Stimulated activated CD8-positive, alpha-beta memory T cell treated with anti-CD3 and anti-CD28 coated beads, Interleukin-15, amount 100 ng/mL, for 24 hours (primary cell): ENCODE measurements at places on chromosomes 2 and 18.

DNA sequence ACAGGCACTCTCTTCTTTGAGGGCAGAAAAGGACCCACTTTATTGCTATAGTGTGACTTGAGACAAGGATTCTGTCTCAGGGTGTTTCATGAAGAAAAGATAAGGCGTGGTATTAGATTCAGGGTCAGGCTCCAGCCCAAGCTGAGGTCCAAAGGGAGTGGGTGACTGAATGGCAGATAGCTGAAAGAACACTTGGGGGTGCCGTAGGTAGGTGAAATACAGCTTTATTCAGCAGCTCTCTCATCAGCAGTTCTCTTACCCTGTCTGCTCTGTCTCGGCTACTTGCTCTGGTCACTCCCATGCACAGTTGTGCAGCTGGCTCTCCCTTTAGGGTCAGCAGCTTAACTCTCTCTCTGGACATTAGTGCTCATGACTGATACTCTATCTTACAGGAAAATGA lies 379.9 kb downstream of the LPIN1 start:
- no peak for DNase-seq

DNA sequence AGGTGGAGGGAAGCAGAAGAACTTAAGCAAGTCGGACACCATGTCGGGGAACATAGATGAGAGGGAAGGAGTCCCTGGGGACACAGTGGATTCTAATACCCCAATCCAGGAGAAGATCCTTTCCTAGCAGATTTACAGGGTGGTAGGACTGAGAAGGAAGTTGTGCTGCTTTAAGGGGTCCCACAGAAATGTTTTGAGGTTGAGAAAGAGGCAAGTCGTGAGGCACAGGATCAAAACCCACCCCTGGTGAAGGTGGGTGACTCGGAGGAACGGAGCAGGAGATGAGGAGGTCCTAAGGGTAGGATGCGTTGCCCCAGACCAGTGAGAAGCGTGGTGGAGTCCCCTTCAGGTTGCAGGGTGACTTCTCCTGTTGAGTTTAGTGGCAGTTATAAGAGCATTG lies 32.7 kb downstream of the DCDC2C start:
- no peak for DNase-seq

GRCh38 chr18:76530846-76531245 lies 35.8 kb upstream of the ZNF516 start:
- DNase-seq, result no peak

GRCh38 chr18:74989134-74989533 lies 219.8 kb downstream of the PTGR3 start:
- DNase-seq, result no peak

- DNase-seq, result no peak
Measured at GRCh38 chr18:12362473-12363174, 14.4 kb downstream of the AFG3L2 start.

DNA sequence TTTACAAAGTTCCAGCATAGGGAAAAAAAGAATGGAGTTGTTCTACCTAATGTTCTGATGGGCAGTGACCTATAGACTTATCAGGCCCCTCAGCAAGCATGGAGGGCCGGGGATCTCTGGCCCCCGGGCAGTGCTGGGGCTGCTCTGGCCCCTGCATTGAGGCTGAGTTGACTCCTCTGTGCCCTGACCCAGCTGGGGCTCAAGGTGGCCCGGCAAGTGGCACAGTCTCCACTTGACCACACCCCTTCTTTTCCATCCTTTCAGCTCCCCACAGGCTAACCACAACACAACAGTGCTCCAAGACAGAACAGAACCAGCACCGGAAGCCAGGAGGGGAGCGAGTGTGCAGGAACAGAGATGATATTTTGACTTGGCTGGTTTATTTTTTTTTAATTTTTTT lies 19.9 kb downstream of the TOGARAM2 start:
- DNase-seq, result no peak

DNA sequence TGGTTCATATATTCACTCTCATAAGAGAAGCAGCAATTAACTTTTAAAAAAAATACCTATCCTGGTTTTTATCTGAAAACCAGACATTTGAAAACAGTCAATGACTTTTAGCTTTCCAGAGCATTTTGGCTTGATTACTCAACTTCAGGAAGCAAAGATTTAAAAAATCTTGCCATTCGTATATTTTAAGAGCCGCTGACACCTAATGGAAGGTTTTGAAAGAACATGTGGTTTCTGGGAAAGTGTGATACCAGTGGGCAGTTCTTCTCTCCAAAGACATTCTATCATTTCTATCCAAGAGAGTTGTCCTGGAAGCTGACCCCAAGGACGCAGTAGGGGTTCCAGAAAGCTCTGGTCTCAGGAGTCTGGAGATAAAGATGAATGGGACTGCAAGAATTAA lies 234.7 kb downstream of the TTC32 start:
- DNase-seq, result no peak

- DNase-seq, result no peak
Measured at GRCh38 chr2:31200972-31201371, 16.3 kb downstream of the CAPN14 start.

DNA sequence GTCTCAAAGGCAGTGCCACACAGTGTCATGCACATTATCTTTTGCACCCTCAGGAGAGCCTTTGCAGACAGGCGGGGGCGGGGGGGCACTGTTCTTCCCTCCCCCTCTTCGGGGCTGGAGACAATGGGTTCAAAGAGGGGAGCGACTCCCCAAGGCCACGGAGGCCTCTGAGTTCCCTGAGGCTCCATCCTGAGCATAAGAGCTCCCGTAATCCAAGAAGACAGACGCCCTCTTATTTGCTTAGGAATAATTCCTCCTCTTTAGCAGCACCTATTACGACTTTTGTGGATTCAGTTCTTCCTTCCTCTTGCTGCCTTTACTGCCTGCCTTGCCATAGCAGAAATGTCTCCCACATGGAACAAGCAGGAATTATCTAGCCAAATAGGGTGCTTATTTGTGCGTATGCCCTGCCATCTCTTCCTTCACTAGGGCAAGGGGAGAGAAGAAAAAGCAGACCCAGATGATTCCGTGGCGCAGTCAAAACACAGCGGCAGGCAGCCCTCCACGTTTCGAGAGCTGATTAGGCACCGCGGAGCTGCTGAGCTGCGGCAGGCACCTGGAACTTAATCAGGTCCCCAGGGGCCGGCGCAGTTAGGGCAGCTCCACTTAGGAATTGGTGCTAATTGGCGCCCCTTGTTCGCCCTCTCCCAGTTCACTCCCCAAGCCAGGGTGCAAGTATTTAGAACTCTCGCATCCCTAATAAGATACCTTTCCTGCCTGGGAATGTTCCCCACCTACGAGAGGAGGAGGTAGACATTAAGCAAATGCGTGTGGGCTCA lies 233.4 kb upstream of the MYT1L start:
- no peak for DNase-seq

GRCh38 chr2:33344230-33344629 lies 132.2 kb upstream of the RASGRP3 start:
- DNase-seq, result no peak

DNA sequence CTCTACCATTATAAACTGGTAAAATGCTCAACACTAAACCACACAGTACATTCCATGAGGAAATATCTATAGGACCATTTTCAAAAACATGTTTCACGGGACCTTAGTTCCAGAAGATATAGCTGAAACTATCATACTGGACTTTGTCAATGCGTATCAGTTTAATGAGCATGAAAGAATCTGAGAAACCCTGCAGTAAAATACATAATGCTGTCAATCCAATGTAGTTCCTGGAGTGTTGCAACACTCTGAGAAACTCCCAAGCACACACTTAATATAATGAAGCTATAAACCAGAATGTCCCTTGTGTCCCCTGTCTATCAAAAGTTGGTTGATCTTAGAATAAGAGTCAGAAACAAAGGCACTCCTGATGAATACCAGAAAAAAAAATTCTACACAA lies 16.2 kb downstream of the IWS1 start:
- DNase-seq, result no peak

GRCh38 chr2:168272225-168272624 lies 24.8 kb upstream of the STK39 start:
- DNase-seq, result no peak

GRCh38 chr2:147739508-147739907 lies 105.3 kb upstream of the ACVR2A start:
- no peak for DNase-seq

DNA sequence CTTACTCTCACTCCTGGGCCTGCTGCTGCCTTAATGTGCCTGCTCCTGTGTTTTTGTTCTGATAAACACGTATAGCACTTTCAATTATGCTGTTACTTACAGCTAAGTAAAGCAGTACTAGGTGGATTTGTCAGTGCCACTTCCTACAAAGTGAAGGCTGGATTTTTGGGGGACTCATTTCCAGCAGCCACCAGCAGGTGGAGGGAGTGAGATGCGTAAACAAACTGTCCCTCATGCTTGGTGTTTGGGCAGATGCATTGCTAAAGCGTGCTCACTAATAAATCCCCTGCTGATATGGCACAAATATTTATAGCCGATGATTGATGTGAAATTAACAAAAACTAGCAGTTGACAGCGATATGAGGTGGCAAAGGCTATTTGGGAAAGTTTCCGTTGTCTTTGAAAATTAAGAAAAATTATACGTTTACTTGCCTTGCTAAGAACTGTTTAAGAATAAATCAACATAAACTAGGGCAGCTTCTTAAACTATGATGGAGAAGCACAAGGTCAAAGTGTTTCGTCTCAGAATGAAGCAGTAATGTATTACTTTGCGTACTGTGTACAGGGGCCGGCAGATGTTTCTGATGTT lies 101.7 kb downstream of the AGAP1 start:
- DNase-seq, result no peak

GRCh38 chr18:10424585-10425307 lies 29.7 kb upstream of the APCDD1 start:
- no peak for DNase-seq

DNA sequence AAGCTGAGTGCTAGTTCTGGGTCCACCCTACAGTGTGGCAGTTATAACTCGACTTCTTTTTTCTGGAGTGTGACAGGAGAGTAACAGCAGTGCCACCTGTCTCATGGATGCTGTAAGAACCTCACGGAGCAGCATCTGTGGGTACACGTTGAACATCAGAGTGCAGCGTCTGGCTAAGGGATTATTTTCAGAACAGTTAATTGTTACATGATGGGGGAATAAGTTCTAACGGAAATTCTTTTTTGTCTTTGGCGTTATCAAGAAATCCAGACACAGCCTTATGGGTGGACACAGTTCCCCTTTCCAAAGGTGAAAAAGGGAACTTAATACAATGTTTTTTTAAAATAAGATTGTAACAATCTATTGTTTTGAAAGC lies 28.3 kb upstream of the TOGARAM2 start:
- no peak for DNase-seq

DNA sequence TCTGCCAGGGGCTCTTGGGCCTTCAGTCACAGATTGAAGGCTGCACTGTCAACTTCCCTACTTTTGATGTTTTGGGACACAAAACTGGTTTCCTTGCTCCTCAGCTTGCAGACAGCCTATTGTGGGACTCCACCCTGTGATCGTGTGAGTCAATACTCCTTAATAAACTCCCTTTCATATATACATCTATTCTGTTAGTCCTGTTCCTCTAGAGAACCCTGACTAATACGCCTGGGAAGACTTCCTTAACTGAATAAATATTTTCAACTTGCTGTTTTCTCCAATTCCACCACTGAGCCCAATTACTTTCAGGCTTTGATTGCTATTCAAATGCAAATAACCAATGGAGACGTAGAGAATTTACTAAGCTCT lies 61.4 kb upstream of the CCDC195 start:
- no peak for DNase-seq

- DNase-seq, result no peak
Measured at GRCh38 chr2:128973566-128973965, 654.9 kb upstream of the HS6ST1 start.

DNA sequence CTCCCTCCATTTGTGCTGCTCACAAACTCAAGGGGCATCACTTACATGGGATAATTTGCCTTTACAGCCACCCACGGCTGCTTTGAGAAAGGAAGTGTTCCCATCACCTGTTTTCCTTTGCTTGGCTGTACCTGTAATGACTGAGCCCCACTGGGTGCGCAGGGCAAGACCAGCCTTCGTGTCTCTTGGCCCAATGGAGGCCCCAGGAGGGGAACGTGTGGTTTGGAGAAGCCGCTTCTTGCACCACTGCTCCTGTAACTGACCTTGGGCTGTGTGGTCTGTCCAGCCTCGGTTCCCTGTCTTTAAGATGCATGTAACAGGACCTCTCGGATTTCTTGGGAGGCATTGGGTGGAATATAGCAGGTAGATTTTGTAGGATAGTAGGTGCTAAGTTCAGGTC lies 41.1 kb downstream of the LDLRAD4 start:
- no peak for DNase-seq

- no peak for DNase-seq
Measured at GRCh38 chr2:2389215-2389614, 58.1 kb upstream of the MYT1L start.

DNA sequence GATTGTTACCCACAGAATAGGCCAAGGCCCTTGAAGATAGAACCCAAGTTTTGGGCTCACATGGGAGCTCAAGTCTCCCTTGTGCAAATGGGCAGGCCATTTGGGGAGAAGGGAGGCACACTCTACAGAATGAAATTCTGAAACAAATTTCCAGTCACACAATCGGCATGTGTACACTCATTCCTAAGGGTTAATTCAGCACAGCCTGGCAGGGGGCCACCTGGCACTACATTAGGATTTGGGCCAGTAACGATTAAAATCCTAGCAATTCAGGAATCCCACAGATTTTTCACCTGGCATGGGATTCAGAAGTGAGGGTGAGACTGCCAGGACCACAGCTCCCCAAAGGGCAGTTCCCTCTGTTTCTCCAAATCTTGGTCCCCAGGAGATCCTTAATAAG lies 46.4 kb downstream of the BMP10 start:
- DNase-seq, result no peak

- no peak for DNase-seq
Measured at GRCh38 chr2:121735518-121736074, 1.1 kb downstream of the NIFK start.

- DNase-seq, result no peak
Measured at GRCh38 chr2:158094487-158095092, 7.1 kb upstream of the UPP2 start.

DNA sequence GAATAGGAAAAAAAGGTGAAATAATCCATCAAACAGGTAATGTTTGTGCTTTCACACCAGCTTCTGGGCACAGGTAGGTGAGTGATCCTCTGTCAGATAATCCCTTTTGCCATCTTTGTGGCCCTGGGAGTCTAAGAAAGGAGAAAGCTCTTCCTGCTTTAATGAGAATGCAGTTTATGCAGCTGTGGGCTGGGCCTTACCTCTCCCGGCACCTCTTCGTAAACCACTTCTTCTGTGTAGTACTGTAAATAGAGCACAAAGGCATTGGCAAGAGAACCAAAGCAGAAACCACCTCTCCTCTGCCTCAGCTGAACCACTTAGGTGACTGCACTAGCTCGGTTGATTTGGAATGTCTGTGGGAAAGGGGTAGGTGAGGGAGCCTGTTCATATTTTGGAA lies 4.9 kb downstream of the NEB start:
- DNase-seq, result no peak

DNA sequence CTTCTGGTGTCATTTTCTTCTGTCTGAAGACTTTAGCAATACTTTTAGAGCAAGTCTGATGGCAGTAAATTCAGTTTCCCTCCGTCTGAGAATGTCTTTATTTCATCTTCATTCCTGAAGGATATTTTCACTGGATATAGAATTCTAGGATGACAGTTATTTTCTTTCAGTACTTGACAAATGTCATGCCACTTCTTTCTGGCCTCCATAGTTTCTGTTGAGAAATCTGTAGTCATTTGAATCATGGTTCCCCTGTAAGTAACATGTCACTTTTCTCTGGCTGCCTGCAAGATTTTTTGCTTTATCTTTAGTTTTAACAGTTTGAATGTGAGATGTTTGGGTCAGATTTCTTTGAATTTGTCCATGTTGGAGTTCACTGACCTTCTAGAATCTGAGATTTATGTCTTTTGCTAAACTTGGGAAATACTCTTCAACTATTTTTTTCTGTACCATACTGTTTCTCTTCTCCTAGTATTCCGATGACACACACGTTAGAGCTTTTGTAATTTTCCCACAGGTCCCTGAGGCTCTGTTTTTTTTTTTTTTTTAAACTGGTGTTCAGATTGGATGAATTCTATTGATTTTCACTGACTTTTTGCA lies 30.2 kb downstream of the RMND5A start:
- DNase-seq, result no peak
